ENCODE measurements at places on chromosomes 16 and 17.

DNA sequence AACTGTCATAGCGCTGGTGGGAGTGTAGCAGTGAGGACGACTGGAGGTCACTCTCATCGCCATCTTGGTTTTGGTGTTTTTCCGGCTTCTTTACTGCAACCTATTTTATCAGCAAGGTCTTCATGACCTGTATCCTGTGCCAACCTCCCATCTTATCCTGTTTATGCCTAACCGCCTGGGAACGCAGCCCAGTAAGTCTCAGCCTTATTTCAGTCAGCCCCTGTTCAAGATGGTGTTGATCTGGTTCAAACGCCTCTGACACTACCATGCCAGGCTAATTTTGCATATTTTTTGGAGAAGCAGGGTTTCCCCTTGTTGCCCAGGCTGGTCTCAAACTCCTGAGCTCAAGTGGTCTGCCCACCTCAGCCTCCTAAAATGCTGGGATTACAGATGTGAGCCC lies 179.8 kb upstream of the HSBP1 start:
- no peak for DNase-seq

- no peak for DNase-seq
Observed at GRCh38 chr17:13029340-13029739, 11.5 kb upstream of the ELAC2 start.

- DNase-seq, result no peak
Observed at GRCh38 chr16:164827-165538, 795 bp upstream of the HBM start.

GRCh38 chr17:64398320-64398719 lies 7.7 kb upstream of the PECAM1 start:
- DNase-seq, result no peak

GRCh38 chr16:82651921-82652601 lies 25.3 kb downstream of the CDH13 start:
- DNase-seq, result no peak

- no peak for DNase-seq
Observed at GRCh38 chr16:87955302-87956097, 4.3 kb downstream of the BANP start.

GRCh38 chr17:17886726-17887125 lies 49.9 kb upstream of the SREBF1 start:
- no peak for DNase-seq

DNA sequence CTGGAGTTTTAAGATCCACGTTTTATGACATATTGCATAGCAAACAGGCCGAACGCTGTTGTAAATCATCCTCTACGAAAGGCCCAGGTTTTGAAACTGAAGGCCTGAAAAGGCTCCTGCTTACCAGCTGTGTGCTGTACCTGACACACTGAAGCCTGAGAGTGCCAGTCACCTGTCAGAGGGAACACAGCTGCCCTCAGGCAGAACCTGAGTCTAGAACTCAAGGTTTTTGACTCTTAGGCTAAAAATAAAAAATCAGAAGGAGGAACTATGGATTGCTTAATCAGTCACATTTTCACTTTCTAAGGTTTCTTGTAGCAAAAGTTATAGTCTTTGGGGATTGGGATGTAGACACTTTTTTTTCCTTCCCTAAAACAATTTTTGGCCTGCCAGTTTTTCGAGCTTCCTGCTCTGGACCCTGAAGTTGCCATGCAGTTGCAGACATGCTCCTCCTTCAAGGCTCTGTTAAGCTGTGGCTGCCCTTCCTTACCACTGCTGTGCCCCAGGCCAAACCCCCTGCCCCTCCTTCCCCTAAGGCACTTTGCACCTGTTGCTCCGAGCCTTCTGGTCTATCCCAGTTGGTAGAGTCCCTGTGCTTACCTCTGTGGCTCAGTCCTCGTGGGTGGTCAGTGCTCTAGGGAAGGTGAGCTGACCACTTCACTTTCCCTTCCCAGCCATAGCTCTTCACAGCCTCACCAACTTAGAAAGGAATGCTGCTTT lies 56.6 kb downstream of the TENT4B start:
- DNase-seq, result no peak

DNA sequence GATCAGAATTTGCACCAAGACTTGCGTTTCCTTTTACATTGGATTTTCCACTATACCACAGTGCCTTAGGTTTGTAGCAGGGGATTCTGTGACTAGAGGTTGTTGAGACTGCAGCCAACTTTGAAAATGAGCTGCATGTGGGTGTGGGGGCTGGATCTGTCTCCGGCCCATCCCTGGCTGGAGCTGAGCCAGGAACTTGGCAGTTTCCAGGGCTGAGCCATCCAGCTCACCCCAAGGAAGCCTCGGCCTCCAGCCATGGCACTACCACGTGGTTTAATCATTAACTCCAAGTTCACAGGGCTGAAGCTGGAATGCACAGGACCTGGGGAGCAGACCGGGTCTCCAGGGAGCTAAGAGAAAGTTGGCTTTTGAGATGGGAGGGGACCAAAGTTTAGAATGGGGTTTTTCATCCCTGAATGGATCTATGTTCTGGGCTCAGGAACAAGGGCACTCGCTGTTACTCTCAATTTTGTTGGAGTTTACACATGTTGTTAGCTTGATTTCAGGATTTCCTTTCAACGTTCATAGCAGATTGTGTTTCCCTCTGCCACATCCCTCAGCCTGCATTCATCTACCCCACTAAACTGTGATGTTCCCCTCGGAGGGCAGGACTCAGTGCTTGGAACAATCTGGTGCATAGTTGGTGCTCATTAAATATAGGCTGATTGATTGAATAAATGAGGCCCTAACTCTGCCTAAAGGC lies 42.3 kb upstream of the HNF1B start:
- DNase-seq, result no peak

- no peak for DNase-seq
Observed at GRCh38 chr16:13940397-13940933, 20.5 kb downstream of the ERCC4 start.

DNA sequence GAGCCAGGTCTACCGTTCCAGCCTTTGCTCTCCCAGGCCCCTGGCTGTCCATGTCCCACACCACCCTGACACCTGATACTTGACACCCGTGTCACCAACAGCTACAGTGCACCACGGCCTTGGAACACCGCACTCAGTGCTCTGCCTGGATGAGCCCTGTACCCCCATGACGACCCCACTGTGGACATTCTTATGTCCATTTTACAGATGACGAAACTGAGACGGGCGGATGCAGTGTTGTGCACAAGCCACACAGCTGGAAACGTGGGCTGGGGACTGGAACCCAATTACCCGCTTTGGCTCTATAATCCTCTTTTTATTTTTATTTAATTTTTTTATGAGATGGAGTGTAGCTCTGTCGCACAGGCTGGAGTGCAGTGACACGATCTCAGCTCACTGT lies 83.6 kb upstream of the CBX4 start:
- no peak for DNase-seq

DNA sequence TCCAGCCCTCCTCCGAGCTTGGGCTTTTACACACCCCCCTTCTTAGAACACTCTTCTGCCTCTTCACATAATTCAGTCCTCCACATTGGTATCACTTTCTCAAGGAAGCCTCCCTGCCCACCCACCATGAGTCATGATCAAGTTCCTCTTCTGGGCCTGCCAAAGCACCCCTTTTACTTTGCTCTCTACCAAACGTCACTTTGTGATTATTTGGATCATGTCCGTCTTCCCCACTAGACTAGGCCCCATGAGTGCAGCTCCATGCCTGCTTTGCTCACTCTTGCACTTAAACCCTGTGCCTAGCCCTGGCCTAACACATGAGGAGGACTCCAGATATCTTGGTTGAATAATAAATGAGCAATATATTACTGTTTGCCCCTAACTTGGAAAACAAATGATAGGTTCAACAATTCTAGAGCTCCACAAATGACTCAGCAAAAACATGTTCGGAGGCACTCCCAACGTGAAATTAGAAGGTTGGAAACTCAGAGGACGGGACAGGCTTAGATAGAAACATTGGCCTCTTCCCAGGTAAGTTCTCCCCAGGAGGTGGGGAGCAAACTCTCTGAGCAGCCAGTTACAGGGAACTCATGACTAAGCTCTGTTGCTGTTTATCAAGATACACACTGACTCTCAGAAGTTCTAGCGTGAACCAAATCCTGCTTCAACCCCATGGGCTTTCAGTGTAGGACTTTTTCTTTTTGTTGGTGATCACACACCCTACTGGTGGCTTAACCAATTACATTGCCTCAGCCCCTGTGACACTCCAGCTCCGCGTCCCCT lies 28.3 kb downstream of the G6PC1 start:
- no peak for DNase-seq

DNA sequence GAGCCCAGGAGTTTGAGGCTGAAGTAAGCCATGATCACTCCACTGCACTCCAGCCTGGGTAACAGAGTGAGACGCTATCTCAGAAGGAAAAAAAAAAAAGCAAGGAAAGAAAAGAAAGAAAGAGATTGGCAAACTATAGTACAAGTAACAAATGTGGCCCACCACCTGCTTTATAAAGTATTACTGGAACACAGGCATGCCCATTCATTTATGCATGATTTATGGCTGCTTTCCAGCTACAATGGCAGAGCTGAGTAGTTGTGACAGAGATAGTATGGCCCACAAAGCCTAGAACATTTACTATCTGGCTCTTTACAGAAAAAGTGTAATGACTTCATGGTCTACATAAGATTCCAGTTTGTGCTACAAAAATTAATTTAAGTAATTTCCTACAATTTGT lies 23.6 kb downstream of the C16orf87 start:
- DNase-seq, result no peak

DNA sequence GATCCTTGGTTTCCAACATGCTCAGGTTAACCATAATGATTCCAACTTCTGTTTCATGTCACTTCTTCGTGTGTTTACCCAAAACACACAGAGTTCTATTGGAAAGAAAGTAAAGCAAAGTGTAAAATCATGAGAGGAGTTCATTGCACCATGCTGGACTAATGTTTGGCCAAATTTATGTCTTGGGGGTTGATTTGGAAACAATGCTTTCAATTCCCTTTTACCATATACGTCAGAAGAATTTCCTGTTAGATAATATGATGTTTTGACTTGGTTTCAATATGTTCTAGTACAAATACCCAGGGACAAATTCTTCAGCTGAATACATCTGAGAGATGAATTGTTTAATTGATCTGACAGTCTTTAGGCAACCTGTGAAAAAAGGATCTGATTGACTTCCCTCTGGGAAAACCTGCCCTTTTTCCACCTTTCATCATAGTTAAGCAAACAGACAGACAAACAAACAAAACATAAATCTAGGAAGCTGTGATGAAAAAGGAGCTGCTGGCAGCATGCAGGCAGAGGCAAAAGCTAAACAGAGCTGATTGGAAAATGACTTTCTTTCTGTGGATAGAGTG lies 26.0 kb upstream of the MPHOSPH6 start:
- no peak for DNase-seq

GRCh38 chr16:525520-526180 lies 1.9 kb upstream of the CAPN15 start:
- DNase-seq, result peak; percentile 55

DNA sequence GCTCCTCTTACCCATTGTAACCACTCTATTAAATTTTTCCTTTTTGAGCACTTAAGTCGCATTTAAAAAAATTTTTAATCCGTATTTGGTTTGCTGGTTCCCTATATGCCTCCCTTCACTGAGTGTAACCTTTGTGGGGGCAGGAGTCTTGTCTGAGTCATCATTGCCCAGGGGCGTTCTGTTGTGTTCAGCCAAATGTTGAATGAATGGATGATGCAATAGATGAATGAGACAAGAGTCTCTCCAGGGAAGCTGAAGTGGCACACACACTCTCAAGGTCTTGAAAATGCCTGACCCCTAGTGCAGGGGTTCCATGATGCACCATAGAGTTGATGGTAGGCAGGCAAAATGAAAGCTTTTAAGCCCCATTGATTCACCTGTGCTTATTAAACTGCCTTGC lies 123.0 kb upstream of the RBFOX1 start:
- DNase-seq, result no peak

DNA sequence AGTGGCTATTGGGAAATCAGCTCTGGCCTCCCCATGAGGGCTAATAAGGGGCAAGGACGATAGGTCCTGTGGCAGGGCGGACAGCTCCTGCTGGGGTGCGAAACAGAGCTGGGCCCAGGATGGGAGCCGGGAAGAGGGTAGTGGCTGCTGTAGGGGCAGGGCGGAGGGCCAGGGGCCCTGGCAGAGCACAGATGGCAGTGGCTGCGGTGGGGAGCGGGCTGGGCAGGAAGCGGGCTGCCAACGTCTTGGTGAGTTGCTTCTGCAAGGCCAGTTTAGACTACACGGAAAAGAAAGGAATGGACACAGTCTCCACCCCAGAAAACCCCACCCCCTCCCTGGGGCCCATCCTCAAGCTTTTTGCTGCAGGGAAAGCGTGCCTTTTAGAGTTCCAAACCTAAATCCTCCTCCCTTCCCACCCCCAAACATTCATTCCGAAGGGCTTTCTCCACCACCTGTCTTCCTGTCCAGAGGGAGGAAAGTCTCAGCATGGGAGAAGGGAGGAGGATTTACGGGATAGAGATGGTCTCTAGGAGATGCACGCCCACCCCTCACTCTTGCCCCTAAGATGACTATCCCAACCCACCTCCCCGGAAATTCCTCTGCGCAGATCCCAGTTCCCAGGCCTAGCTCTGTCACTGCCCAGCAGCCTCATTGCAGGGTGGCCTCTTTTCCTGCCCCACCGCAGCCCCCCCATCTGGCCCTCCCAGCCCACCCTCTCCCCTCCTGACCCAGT lies 7.1 kb downstream of the NKIRAS2 start:
- DNase-seq, result no peak

DNA sequence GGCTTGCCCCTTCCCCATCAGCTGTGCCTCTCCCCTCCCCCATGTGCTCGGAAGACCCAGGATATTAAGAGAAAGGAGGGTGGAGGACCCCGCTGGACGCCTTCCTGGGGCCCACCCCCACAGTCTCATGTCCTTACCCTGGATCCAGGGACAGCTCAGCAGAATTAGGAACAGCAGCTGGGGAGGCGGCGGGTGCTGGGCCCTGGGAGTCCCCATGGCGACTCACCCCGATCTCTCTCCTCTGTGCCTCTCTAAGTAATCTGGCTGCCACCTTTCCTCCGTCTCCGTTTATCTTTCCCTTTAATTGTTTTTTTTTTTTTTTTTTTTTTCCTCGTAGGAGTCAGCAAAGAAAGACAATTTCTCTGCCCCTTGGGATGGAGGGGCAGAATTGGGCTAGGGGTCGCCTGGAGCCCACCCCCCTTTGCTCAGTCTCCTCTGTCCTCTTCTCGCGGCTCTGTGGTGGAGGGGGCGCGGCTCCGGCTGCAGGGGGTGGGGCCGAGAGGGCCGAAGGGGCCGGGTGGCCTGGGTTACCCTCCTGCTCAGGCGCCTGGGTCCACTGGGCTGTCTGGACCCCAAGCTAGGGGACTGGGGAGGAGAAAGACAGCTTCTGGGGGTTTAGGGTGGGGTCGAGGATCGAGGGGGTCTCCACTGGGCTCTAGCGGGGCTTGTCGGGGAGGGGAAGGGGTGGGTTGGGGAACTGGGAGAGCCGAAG lies 390 bp downstream of the SEZ6L2 start:
- no peak for DNase-seq

- no peak for DNase-seq
Observed at GRCh38 chr17:36016555-36016954, 1.2 kb downstream of the CCL23 start.
